ENCODE measurements at places on chromosomes 7 and 10.

DNA sequence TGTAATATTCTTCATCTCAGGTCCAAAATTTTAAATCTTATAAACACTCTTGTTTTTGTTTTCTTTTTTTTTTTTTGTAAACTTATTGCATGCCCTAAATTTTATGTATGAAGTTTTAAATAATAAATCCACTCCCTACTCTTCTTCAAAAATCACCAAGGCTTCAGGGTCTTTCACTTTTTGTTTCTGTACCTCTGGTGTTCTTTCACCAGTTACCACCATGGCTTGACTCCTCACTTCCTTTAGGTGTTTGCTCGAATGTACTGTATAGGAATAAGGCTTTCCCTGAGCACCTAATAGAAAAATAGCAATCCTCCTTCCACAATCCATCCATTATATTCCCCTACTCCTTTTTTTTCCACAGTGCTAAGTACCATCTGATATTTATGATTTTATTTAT lies 962.8 kb upstream of the POT1 start:
- DNase-seq: no peak

- peak; percentile 55 for DNase-seq
These were observed 110.8 kb upstream of the LRGUK start for GRCh38 chr7:134016223-134016941.

DNA sequence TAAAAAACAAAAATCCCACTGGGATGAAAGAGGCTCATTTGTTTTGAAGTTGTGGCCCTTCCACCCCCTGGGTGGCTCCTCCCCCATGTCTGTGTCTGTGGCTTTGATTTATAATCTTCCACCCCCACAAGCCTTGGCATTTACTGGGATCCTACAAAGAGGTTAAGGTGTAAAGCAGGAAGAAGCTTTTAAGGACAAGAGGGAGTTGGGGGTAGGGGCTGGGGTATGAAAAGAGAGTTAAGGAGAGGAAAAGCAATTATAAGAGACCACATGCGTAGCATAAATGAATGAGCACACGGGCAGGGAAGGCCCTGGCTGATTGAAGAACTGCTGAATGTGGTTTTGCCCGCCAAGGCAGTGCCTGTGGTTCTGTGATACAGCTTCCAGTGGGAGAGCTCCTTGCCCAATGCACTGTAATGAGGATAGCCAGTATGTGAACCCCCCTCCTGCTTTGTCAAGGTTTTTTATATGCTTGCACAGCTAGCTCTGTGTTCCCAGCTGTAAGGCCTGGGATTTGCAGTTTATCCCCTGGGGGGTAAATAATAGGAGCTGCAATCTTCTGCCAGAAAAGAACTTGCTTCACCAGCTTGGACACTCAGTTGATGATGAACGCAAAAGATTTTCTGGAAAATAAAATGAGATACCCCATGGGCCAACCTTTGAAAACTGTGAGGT lies 34.7 kb upstream of the KMT2E start:
- no peak for DNase-seq

GRCh38 chr10:63273577-63273976 lies 140.4 kb downstream of the NRBF2 start:
- no peak for DNase-seq

DNA sequence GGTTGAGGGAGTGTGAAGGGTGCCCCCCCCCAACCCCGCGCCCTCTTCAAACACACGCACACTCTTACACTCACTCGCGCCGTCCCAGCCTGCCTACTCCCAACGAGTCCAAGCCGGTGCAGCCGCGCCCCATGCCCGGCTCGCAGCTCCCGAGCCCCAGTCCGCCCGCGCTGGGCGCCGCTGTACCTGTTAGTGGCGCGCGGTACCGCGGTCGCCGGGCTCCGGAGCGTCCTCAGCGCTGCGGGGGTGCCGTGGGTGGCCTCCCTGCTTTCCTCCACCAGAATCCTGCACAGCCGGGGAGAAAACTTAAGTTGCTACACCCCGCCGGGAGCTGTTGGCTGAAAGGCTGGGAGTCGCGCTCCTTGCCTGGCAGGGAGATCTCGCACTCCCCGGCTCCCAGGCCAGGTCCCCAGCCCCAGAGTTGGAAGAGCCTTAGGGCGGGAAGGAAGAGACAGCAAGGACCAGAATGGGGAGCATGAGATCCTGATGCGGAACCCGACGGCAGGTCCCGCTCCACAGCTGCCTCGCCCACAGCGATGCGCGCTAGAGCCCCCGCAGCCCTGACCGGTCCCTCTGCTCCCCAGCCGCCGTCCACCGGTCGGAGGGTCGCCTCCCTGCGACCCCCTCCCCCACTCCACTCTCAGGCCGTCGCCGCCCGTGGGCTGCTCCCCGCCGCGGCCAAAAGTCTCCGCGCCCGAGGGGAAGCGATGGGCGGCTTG lies 863 bp downstream of the ST8SIA6 start:
- DNase-seq: no peak

- peak; percentile 14 for DNase-seq
These were observed 56.7 kb downstream of the NSUN6 start for GRCh38 chr10:18594574-18595156.

- DNase-seq: no peak
These were observed 5.1 kb upstream of the MYL7 start for GRCh38 chr7:44145969-44146911.

- no peak for DNase-seq
These were observed 57.3 kb upstream of the FGFR2 start for GRCh38 chr10:121655254-121656144.

DNA sequence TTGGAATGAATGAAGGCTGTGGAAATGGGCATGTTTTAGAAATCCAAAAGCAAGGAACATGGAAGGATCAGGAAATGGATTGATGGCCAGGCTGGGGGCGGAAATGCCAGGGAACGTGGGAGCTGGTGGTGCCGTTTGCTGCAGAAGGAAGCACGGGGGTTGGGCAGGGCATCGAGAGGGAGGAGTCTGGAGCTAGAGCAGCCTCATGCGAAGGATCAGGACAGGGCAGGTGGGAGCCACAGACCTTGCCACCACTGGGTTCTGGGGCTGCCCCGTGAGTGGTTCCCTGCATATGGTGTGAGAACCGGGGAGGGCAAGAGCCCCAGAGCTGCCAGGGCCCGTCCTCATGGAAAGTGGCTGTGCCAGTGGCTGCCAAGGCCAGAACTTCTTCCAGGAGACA lies 193.8 kb upstream of the ZNF32 start:
- no peak for DNase-seq

DNA sequence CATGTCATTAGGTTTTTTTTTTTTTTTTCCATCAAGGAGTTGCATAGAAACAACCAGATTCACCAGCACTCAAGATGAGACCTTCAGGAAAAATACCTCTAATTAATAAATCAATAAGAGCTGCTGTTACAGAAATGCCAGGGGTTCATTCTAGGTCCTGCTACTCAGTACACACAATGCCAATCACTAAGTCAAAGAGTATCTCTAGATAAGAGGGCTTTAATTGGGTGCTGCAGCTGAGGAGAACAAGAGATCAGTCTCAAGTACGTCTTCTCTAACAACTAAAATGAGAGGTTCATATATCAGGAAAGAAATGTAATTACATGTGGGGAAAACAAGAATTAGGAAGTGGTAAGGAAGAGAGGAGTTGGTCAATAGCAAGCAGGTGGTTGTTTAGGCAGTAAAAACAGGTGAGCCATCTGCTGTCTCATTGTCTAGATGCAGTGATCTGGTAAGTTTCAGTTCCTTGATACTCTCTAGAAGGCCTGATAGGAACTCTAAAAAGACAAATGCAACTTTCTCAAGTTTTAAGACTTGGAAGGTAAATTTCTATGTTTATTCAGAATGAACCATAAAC lies 272.9 kb upstream of the ZWINT start:
- DNase-seq: no peak

DNA sequence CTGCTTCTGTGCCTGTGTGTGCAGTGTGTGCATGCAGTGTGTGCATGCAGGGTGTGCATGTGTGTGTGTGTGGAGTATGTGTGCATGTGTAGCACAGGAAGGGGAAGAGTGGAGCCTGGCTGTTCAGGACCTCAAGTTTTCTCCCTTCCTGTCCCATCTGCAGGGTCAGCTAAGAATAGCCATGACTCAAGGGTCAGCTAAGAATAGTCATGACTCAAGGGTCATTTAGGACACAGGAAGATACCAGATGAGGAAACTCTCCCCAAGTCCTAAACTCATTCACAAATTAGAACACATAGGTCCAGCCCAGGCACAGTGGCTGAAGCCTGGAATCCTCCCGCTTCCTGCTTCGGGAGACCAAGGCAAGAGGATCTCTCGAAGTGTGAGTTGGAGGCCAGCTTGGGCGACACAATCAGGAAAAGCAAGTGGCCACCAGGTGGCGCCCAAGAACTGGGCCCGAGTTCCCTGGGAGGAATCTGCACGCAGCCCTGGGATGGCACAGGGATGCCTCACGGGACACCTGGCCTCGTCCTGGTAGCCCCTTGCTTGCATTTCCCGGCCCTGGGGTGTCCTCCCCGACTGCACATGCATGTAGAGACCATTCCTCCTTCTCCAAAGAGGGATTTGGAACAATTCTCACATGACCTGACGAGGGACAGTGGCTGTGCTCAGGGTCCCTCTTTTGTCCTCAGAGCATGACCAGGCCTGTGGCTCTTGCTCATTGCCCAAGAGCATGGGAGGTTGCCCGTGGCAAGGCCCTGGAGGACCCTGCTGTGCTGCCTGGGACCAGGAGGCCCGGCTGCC lies 21.4 kb upstream of the VOPP1 start:
- DNase-seq: peak; percentile 68

GRCh38 chr7:44103923-44104859 lies at the start of gene AEBP1:
AEBP1 (plus strand) TSS chr7:44104345; CDS start chr7:44104666, 321 bp downstream.
- DNase-seq: no peak

GRCh38 chr10:59012839-59013238 lies 163.6 kb upstream of the PHYHIPL start:
- no peak for DNase-seq

DNA sequence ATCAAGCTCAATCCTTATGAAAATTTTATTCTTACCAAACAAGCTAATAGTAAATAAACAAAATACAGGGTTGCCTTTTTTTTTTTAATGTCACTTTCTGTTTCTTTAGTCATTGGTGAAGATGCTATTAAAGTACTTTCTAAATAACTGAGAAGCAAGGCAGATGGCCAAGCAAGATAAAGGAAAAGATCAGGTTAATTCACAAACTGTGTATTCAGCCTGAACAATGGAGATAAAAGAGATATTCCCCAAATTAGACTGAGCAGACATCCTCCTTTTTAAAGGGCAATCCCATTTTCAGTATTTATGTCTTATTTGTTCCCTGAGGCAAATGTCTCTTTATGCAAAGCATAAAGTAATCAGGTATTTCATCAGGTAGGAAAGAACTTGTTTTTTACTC lies 23.1 kb upstream of the XRCC2 start:
- no peak for DNase-seq

DNA sequence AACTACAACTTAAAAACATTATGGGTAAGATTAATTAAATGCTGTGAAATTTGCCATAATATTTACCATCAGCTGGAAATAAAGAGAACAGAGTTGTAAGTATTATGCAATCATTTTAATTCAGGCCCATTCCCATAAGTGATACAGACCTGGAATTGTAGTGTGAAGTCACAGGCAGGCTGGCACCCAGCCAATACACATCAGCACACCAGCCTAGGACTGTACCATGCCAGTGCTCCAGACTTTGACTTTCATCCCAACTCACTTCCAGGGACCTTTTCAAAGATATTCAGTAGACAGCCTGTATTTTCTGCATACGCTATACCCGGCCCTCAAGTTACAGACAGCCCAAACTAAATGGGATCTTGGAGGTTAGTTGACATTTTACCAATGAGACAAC lies 143.3 kb downstream of the TES start:
- DNase-seq: no peak

GRCh38 chr7:20013536-20013935 lies 203.6 kb downstream of the MACC1 start:
- no peak for DNase-seq

GRCh38 chr7:149261316-149261828 lies 624 bp upstream of the ZNF783 start:
- DNase-seq: peak; percentile 79

DNA sequence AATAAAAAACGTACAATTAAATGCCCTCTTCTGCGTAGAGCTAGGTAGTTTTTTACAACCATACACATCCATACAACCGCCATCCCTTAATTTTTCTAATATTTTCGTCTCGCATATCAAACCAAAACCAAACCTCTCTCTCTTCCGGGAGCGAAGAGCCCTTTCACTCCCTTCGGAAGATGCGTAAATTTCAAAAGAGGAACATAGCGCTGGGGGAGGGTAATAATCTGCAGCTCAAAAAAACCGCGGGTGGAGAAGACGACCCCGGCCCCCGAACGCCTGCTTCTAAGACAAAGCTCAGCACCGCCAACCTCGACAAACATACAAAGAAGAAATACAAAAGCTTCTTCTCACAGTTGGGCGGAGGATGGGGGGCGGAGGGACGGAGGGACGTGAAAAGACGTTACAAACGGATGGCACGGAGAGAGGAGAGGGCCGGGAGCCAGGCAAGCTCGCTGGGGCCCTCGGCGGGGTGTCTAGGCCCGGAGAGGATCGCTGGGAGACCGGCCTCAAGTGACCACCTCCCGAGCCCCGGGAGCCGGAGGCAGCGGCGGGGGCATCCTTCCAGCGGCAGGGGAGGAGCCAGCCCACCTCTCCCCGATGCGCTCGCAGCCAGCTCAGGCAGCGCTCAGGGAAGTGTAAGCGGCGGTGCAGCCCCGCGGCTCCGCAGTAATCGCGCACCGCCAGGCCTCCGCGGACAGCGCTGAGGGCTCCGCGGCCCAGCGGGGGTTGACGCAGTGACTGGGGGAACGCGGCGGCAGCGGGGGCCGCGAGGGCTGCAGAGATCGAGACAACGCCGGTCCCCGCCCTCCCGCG lies 851 bp downstream of the MKRN1 start:
- peak; percentile 59 for DNase-seq

DNA sequence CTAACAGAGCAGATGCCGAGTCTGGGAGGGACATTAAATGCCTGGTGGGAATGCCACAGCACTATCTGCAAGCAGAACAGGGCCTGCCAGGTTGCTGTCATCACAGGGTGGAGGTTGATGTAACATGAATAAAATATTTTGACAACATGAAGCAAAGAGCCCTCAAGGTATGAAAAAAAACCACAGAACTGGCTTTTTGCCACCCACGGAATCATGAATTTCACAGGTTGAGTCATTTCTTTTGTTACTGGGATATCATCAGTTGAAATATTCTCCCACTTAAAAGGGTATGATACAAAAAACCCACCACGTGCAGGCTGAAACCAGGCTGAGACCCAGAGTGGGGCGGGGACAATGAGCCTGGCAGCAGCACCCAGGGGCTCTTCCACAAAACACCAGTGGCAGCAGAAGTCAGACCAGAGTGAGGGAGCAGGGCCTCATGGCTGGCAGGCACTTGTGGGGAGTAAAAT lies 220.1 kb downstream of the TNS3 start:
- peak; percentile 1 for DNase-seq

DNA sequence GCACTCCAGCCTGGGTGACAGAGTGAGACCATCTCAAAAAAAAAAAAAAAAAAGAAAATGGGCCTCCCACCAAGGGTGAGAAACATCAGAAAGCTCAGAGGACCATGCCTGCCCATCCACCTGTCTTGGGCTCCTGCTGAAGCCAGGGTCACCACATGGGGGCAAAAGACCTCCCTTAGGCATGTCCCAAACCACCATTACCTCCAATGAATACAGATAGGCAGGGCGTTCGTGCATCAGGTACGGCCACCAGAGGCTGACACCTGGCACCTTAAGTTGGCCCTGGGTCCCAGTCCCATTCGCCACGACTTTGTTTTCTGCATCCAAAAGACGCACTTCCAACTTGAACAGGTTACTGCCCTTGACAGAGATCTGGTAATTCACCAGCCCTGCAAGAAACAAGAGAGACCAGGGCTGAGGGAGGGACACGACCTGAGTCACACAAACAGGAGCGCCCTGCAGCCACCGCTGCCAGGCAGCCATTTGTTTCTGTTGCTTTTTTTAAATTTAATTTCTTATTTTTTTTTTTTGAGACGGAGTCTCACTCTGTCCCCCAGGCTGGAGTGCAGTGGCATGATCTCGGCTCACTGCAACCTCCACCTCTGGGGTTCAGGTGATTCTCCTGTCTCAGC lies 6.1 kb downstream of the GUSB start:
- no peak for DNase-seq

GRCh38 chr10:87646935-87647334 lies 12.7 kb upstream of the PAPSS2 start:
- no peak for DNase-seq
